Peyer's patch (tissue), 4 donors: ENCODE measurements at places on chromosomes 11 and 22.

- no peaks in the 10 kb centered on the region for H3K4me1 ChIP-seq
- H3K36me3 ChIP-seq: no peaks in the 10 kb centered on the region
These were observed 42.5 kb upstream of the CHKA start for GRCh38 chr11:68163691-68164090.

GRCh38 chr11:45473341-45473895, 187.3 kb upstream of the SYT13 start:
- no peaks in the 10 kb centered on the region for H3K4me1 ChIP-seq
- DNase-seq: peak; percentile 27
- H3K36me3 ChIP-seq: no peaks in the 10 kb centered on the region
- H3K27me3 ChIP-seq: no peaks in the 10 kb centered on the region

GRCh38 chr11:68002575-68002937, 1.3 kb downstream of the UNC93B1 start:
- peak; percentile 75 for DNase-seq
- H3K4me3 ChIP-seq: peak overlapping the region; percentile 78
- H3K27ac ChIP-seq: peak overlapping the region; percentile 88
- H3K36me3 ChIP-seq: no peaks in the 10 kb centered on the region

GRCh38 chr22:21982338-21982965, at the start of gene TOP3B:
Gene TOP3B, minus strand, starts transcription at chr22:21982787. Its CDS starts 7,078 bp downstream, at chr22:21975709.
- H3K27me3 ChIP-seq: no peaks in the 10 kb centered on the region
- peak within 1 kb of the TSS; percentile 66 for H3K27ac ChIP-seq
- H3K4me3 ChIP-seq: peak within 1 kb of the TSS; percentile 91
- H3K4me1 ChIP-seq: peaks cover 7% of the 10 kb centered on the region
- no peaks in the 10 kb centered on the region for H3K36me3 ChIP-seq

- no peaks in the 10 kb centered on the region for H3K4me1 ChIP-seq
- H3K27me3 ChIP-seq: no peaks in the 10 kb centered on the region
- DNase-seq: no peak
- H3K27ac ChIP-seq: no peak overlapping the region
- H3K4me3 ChIP-seq: no peak overlapping the region
These were observed 831.2 kb downstream of the METTL15 start for GRCh38 chr11:28939381-28939780.

GRCh38 chr22:48705917-48706605, 1121.6 kb downstream of the BRD1 start:
- no peak for DNase-seq
- H3K36me3 ChIP-seq: no peaks in the 10 kb centered on the region
- H3K4me1 ChIP-seq: no peaks in the 10 kb centered on the region
- H3K4me3 ChIP-seq: no peak overlapping the region
- H3K27ac ChIP-seq: no peak overlapping the region

GRCh38 chr22:27417421-27417814, 384.1 kb downstream of the MN1 start:
- H3K4me3 ChIP-seq: no peak overlapping the region
- H3K27ac ChIP-seq: no peak overlapping the region
- DNase-seq: no peak
- H3K4me1 ChIP-seq: no peaks in the 10 kb centered on the region
- H3K36me3 ChIP-seq: no peaks in the 10 kb centered on the region

GRCh38 chr11:64396079-64396591, 37.2 kb downstream of the RPS6KA4 start:
- H3K27ac ChIP-seq: no peak overlapping the region
- H3K4me1 ChIP-seq: no peaks in the 10 kb centered on the region
- no peak overlapping the region for H3K4me3 ChIP-seq
- H3K27me3 ChIP-seq: no peaks in the 10 kb centered on the region
- DNase-seq: no peak
- H3K36me3 ChIP-seq: no peaks in the 10 kb centered on the region

DNA sequence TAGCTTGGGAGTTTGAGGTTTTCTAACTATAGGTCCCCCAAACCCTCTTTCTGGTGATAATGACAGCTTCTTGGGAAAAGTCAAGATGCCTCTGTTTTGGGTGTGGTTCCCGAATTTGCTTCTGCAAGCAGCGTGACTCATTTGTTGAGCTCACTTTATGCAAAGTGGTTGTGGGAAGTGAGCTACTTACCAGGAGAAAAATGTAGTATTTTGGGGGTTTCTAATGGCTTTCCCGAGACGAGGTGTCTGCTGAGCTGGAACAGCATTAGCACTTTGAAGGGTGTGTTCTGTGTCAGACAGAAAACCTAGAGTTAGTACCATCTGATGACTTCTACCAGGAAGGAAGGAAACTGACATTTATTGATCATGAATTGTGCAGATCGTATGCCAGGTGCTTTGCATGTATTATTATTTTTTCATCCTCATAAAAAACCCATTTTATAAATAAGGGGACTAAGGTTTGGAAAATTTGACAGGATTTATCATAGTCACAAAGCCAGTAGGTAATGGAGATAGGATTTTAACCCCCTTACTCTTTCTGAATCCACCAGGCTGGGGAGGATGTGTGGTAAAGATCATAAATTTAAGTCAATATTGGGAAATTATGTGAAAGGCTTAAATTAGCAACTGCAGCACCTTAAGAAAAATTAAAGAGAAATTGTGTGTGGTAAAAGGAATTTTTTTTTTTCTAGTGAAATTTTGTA, 108.8 kb upstream of the CD44 start:
- H3K36me3 ChIP-seq: no peaks in the 10 kb centered on the region
- H3K27ac ChIP-seq: peak overlapping the region; percentile 38
- H3K27me3 ChIP-seq: no peaks in the 10 kb centered on the region
- no peak overlapping the region for H3K4me3 ChIP-seq

GRCh38 chr11:59172345-59173079, 580 bp downstream of the DTX4 start:
- no peaks in the 10 kb centered on the region for H3K4me1 ChIP-seq
- no peaks in the 10 kb centered on the region for H3K27me3 ChIP-seq
- H3K4me3 ChIP-seq: peak overlapping the region; percentile 88

GRCh38 chr11:128483211-128483788, 104.1 kb downstream of the ETS1 start:
- no peaks in the 10 kb centered on the region for H3K4me1 ChIP-seq
- no peaks in the 10 kb centered on the region for H3K36me3 ChIP-seq
- peak overlapping the region; percentile 62 for H3K27ac ChIP-seq
- no peaks in the 10 kb centered on the region for H3K27me3 ChIP-seq
- H3K4me3 ChIP-seq: no peak overlapping the region
- DNase-seq: peak; percentile 73

GRCh38 chr11:102476069-102476468, 23.5 kb upstream of the TMEM123 start:
- no peak overlapping the region for H3K27ac ChIP-seq
- no peaks in the 10 kb centered on the region for H3K36me3 ChIP-seq
- no peak overlapping the region for H3K4me3 ChIP-seq
- DNase-seq: no peak
- H3K4me1 ChIP-seq: no peaks in the 10 kb centered on the region

- H3K36me3 ChIP-seq: no peaks in the 10 kb centered on the region
- no peak overlapping the region for H3K27ac ChIP-seq
- H3K4me1 ChIP-seq: no peaks in the 10 kb centered on the region
- no peaks in the 10 kb centered on the region for H3K27me3 ChIP-seq
- DNase-seq: no peak
- no peak overlapping the region for H3K4me3 ChIP-seq
These were observed 71.5 kb downstream of the WNT7B start for GRCh38 chr22:45905326-45905923.

DNA sequence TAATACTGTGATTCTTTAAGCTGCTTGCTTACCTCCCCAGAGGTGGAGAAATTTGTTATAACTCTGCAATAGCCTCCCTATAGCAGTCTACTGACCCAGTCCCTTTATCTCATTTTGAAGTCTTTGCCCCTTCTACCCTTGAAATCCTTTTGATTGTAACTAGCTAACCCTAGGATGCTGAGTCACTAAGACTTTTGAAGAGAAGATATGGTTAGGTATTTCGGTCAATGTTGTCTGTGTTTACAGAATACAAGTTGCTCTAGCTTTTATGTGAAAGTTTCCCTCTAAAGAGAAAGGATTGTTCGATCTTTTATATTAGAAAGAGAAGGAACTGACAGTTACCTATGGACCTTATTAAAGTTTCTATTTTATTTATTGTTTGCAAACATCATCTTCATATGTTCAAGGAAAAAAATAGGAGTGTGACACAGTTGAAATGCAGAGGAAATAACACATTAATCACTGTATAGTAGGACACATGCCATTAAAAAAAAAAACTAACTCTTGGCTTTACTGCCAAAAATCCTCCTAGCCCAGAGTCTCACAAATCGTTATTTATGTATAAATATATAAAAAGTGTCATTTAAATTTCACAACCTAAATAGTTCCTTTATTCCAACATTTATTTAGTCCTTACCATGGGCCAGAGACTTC, 3.1 kb downstream of the HYLS1 start:
- no peaks in the 10 kb centered on the region for H3K4me1 ChIP-seq
- no peaks in the 10 kb centered on the region for H3K36me3 ChIP-seq
- no peak for DNase-seq
- H3K4me3 ChIP-seq: no peak overlapping the region
- H3K27ac ChIP-seq: no peak overlapping the region

- no peaks in the 10 kb centered on the region for H3K36me3 ChIP-seq
- H3K4me3 ChIP-seq: no peak overlapping the region
- H3K27ac ChIP-seq: no peak overlapping the region
- no peak for DNase-seq
- no peaks in the 10 kb centered on the region for H3K4me1 ChIP-seq
These were observed 65.4 kb upstream of the CRTAM start for GRCh38 chr11:122772945-122773344.

- peak overlapping the region; percentile 46 for H3K4me3 ChIP-seq
- H3K4me1 ChIP-seq: peaks cover 16% of the 10 kb centered on the region
- no peak for DNase-seq
- H3K27ac ChIP-seq: no peak overlapping the region
- no peaks in the 10 kb centered on the region for H3K36me3 ChIP-seq
These were observed 6.6 kb upstream of the FLI1 start for GRCh38 chr11:128687321-128687720.

DNA sequence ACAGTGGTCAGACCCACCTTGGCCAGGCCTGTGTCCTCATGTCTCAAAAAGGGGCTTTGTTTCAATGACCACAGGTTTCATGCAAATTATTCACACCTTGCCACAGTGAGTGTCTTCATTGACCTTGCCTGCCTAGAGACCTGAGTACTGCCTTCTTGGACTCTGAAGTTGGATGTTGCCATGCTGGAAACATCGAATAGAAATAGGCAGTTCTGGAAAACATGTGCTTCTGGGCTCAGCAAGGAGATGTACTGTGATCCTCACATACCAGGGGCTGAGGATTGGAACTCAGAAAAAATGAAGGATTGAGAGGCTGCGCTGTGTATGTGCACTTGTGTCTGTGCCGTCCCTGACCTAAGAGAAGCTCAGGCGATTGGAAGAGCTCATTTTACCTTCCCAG, 9.6 kb upstream of the NRIP3 start:
- no peaks in the 10 kb centered on the region for H3K4me1 ChIP-seq
- DNase-seq: no peak
- H3K36me3 ChIP-seq: no peaks in the 10 kb centered on the region
- H3K27ac ChIP-seq: no peak overlapping the region
- no peaks in the 10 kb centered on the region for H3K27me3 ChIP-seq

GRCh38 chr11:81839976-81840375, 893.7 kb downstream of the FAM181B start:
- H3K27me3 ChIP-seq: no peaks in the 10 kb centered on the region
- DNase-seq: no peak
- no peaks in the 10 kb centered on the region for H3K36me3 ChIP-seq
- H3K4me3 ChIP-seq: no peak overlapping the region
- H3K4me1 ChIP-seq: no peaks in the 10 kb centered on the region
